ENCODE measurements at places on chromosomes 3 and 15. TPM values are rescaled to one million over a fixed set of nuclear protein-coding genes. Genes with fewer than 3 reads are reported as not detected.

The FSIP1 gene
- 1.6 TPM for total RNA-seq

The ZKSCAN7 gene
- total RNA-seq = not detected

The SEC62 gene
- total RNA-seq = 144 TPM

The SCN11A gene
- total RNA-seq = not detected

The BCL2A1 gene
- total RNA-seq = 10.3 TPM

The CAPN3 gene
- 0.80 TPM for total RNA-seq

The ZNF385D gene
- total RNA-seq = not detected

The SLC12A1 gene
- not detected for total RNA-seq

The CHRFAM7A gene
- 7.1 TPM for total RNA-seq

The RAB27A gene
- total RNA-seq = 12.0 TPM

The SLTM gene
- 70.0 TPM for total RNA-seq

The PIF1 gene
- total RNA-seq = 14.0 TPM

The PRSS50 gene
- total RNA-seq = not detected

The CD86 gene
- total RNA-seq = not detected

The FANCD2OS gene
- not detected for total RNA-seq

The AMOTL2 gene
- total RNA-seq = 52.5 TPM

The IL17RC gene
- total RNA-seq = 35.3 TPM

The LNP1 gene
- total RNA-seq = 0.77 TPM

The WDR76 gene
- total RNA-seq = 13.3 TPM

The GHSR gene
- total RNA-seq = not detected

The ACP3 gene
- total RNA-seq = 0.10 TPM

The C3orf18 gene
- total RNA-seq = 2.3 TPM

The IL5RA gene
- not detected for total RNA-seq

The SPINK8 gene
- total RNA-seq = not detected

The PLCB2 gene
- 1.0 TPM for total RNA-seq

The TMEM207 gene
- total RNA-seq = not detected

The LMAN1L gene
- total RNA-seq = not detected

The TNFAIP8L3 gene
- 34.7 TPM for total RNA-seq

The C3orf70 gene
- total RNA-seq = 0.03 TPM

The LRRC49 gene
- 3.8 TPM for total RNA-seq

The PLCH1 gene
- 1.1 TPM for total RNA-seq

The OXTR gene
- 10.8 TPM for total RNA-seq

The P3H2 gene
- 34.5 TPM for total RNA-seq

The ALG1L2 gene
- not detected for total RNA-seq

The PPM1L gene
- total RNA-seq = 0.91 TPM

The PDCD10 gene
- total RNA-seq = 59.2 TPM

The FOXB1 gene
- total RNA-seq = not detected

The ZNF106 gene
- total RNA-seq = 11.3 TPM

The MST1R gene
- 7.5 TPM for total RNA-seq

The DISP2 gene
- total RNA-seq = 1.9 TPM

The SUCNR1 gene
- total RNA-seq = 0.06 TPM

The COX5A gene
- total RNA-seq = 547 TPM

The NAALADL2 gene
- not detected for total RNA-seq

The SPATA12 gene
- 0.30 TPM for total RNA-seq

The FBXW12 gene
- not detected for total RNA-seq

The OR5K2 gene
- total RNA-seq = not detected

The MKRN3 gene
- 1.6 TPM for total RNA-seq

The VEPH1 gene
- 0.70 TPM for total RNA-seq

The EAF2 gene
- 1.6 TPM for total RNA-seq

The CELSR3 gene
- 3.9 TPM for total RNA-seq

The SHC4 gene
- total RNA-seq = 0.92 TPM

The ANKRD63 gene
- total RNA-seq = 0.46 TPM

Data from A549 treated with Hydrocortisone at 1 μM for 4 hours (cell line).